ENCODE measurements at places on chromosomes 4 and X.

DNA sequence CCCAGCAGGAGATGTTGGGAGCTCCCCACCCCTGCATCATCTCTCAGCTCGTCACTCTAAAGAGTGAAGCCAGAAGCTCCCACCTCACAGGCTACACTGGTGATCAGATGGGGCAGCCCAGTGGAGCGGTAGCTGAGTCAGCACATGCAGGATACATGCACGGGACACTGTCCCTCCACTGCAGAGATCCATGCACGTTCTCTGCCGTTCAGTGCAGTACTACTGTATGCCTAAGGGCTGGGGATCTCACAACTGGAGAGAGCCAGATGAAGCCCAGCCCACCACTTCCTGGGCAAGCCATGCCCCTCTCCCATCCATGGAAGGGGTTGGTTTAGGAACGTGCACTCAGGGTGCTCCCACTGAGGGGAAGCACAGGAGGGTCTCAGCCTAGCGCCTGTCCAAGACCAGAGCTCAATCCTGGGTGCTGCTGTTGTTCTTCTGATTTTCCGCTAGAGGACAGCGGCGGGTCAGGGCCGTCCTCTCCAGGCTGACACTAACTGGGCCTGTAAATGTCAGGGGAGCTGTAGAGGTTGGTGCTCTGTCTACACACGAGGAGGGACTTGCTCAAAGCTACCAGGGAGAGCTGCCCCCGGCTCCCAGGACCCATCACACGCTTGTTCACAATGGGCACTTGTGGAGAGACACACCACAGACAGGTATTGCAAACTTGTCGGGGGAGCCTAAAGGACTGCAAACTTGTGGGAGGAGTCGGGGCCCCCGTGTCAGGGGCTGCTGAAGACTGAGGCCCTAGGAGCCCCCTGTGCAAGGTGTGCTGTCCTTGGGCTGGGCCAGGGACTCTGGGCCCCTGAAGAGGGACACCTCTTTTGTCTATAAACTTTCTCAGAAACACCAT is 18.2 kb upstream of the ABLIM2 start:
- no peak for DNase-seq

DNA sequence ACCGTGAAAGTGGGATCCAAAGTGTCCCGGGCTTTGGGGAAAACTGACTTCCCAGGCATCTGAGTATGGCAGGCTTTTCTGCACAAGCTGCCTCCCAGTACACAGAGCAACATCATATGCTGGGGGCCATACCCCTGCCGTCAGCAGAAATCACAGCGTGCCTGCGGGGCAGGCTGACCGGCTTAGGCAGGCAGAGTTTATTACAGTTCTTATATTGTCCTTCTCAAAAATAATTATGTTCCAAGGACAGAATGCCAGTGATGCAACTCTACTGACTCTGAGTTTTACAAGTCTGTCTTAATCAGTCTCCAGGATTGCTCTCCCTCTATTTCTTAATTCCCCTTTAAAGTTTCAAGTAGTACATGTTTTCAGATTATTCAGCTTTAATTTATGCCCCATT is 37.0 kb downstream of the IL21 start:
- DNase-seq: no peak

GRCh38 chr4:119025420-119025819 is 110.2 kb upstream of the MYOZ2 start:
- no peak for DNase-seq

DNA sequence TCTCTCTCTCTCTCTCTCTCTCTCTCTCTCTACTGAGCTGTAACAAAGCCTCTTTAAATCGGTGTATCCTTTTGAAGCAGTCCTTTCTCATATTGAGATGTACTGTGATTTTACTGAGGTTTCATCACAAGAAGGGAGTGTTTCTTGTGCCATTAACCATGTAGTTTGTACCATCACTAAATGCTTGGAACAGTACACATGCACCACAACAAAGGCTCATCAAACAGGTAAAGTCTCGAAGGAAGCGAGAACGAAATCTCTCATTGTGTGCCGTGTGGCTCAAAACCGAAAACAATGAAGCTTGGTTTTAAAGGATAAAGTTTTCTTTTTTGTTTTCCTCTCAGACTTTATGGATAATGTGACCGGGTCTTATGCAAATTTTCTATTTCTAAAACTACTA is 37.2 kb downstream of the HPF1 start:
- no peak for DNase-seq

DNA sequence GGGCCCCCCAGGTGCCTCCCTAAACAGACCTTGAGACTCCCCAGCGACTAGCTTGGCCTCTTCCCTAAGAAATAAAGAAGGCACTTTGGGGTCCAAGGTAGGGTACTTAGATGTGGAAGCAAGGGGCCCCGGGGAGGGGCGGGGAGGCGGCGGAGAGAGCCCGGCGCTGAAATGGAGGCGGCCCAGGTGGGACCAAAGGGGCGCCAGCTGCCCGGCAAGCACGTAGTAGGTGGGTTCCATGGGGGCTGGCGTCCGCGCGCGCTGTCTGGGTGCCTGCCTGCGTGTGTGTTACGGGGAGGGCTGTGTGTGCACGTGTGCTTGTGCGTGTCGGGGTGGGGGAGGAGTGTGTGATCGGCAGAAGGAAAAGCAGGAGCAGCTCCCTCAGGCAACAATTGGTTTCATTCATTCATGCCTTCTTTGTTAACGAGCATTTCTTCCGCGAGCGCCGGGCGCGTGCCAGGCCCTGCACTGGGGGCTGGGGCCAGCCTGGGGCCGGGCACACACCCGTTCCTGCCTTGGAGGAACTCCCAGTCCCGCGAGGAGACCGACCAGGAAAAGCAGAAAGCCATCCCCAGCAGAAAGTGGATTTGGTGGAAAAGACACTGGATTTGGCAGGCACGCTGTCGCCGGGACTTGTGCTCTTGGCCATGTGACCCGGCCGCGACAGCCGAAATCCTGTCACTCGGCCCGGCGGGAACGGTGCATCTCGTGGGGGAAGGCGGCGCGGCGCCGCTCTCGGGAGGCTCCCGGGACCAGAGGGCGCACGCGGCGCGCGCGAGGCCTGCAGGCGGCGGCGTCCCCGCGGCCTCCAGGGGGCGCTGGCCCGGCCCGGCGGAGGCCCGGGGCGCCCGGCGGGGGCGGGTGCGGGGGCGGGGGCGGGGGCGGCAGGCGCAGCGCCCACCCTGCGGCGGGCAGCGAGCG is 3.3 kb upstream of the DUSP9 start:
- no peak for DNase-seq

DNA sequence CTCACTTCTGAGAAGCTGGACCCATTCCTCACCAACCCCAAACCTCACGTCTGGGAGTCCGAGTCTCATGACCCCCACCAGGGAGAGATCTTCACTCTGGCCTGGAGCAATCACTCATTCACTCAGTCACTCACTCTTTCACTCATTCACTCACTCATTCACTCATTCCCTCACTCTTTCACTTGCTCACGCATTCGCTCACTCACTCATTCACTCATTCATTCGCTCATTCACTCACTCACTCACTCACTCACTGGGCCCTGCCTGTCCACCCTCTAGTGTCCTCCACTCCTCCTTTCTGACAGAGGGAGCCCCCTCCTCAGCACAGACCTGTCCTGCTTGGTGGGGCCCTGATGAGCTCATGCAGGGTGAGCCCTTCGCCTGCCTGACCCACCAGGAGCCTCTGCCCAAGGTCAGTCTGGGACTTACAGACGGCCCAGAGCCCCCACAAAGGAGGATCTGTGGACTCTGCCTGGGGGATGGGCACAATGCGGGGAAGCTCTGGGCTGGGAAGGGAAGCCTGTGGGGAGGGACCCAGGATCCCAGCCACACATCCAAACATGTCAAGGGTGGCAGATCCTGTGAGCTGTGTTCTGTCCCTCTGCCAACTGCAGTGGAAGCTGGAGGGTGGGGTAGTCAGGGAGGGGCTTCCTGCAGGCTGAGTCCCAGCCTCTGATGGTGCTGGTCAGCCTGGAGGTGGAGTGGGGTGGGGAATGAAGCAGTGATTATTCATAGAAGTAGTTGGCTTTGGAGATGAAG is 18.5 kb downstream of the CPZ start:
- DNase-seq: no peak

DNA sequence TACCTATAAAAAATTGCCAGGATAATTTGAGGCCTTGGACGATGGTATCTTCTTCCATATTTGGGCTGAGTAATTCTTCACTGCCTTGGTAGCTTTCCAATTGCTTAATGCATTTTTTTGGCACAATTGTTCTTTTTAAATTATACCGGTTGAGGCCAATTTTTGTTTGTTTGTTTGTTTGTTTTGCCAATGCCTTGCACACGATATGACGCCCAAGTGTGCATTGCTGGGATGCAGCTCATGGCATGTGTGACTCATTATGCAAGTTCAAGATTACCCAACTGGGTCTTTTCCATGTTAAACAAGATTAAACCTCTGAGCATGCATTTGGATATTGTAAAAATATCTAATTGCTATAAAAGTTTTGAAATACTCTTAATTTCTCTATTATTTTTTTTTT is 71.1 kb upstream of the KCNIP4 start:
- DNase-seq: no peak

GRCh38 chr4:1568855-1569460 is 115.2 kb downstream of the FAM53A start:
- DNase-seq: no peak

DNA sequence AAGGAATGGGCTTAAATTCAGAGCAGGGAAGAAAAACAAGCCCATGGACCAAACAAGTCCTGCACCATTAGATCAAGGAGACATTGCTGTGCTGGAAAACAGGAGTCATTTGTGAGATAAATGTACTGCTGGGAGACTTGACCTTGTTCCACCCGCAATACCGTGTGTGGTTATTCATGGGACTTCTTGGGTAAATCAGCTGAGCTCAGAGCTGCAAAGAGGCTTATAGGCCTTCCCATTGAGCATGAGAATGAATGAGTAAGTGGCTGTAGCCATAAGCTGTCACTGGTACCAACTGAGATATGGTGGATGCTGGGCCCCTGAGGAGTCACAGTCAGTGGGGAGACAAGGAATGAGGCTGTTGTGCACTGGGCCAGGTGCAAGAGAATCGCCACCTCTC is 2.3 kb upstream of the CYTL1 start:
- DNase-seq: no peak

DNA sequence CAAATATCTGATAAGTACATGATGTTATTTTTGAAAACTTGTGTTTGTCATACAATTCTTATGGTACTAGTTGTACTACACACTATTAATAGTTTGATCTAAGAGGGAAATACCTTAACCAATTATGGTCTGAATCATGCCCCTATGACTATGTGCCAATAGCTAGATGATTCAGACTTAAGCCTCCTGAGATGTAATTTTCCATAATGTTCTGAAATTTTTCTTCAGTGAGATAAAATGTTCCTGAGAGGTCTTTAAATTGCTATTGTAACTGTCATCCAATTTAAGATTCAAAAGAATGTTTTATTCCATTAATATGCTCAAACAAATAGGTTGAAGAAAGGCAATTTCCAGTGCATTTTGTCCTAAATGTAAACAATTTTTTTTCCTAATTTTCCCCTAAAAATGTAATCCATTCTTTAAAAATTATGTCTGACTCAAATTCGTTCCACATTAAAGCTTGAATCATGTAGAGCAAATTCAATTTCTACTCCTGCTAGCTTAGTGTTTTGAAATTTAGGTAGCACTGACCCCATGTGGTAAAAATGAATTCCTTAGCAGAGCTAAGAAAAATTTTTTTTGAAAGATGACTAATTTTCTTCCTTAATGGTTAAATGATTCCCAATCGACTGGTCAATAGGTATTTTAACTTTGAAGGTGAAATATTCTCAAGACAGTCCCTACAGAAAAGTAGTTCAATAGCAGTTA is 49.1 kb downstream of the APOOL start:
- DNase-seq: no peak

GRCh38 chrX:9271789-9272525 is 192.9 kb upstream of the TBL1X start:
- no peak for DNase-seq

DNA sequence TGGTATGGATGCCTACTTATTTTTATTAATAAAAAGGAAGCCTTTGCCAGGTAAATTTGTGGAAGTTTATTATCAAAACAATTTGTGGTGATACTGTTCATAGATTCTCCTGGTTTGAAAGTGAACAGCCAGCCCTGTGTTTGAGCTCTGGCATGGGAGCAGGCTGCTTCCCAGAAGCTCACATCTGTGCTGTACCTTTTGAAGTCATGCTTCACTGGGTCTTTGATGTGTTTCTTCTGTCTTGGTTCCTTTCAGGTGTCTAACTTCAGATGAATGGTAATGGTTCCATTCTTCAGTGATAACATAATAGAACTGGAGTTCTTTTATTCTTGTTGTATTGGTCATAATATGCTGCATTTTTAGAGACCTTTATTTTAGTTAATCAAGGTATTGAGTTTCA is 85.5 kb downstream of the BMPR1B start:
- DNase-seq: no peak

DNA sequence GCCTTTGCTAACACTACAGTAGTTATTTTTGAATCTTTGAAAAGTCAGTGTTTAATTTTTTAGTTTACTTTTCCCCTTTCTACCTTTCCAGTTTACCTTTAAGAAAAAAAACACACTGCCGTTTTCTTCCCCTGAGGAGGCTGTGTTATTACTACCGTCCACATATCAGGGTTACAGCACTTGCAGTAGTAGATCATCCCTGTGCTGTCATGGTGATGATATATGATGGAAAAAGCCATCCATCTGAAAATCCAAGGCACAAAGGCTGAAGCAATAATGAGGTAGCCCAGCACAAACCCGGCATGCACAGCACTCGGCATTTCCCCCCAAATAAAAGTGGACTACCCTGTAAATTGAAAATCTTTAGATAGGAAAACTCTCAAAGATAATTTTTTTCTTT is 258.7 kb downstream of the CXXC4 start:
- no peak for DNase-seq

DNA sequence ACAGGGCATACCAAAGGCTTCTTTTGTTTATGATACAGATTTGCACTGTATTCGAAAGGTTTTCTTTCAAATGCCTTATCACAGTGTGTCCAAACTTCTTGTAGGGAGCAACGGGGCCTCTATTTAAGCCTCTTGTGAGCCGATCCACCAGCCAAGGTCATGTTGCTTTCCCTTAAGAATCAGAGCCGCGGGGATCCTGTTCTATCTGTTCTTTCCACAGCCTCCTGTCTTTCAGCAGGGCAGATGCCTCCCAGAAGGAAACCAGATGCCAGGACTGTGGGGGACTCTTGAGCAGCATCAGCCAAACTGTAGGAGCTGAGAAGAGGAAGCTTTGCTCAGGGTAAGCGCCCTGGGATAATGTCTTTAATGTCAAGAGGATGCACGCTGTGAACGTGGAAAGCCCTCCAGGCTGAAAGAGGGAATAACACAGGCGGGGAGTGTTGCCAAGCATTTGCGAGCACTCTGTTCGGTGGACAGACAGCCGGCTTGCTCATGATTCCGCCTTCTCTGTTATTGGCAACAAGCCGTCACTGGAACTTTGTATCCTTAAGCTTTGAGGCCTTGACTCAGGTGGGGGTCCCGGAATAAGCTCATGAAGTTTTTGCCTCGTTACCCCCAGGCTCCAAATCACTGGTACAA is 279.8 kb upstream of the FRG1 start:
- DNase-seq: no peak

Data from stimulated activated CD8-positive, alpha-beta memory T cell treated with anti-CD3 and anti-CD28 coated beads, Interleukin-2, amount 100 ng/mL, for 1 hour (primary cell).